Stimulated activated CD4-positive, alpha-beta T cell treated with anti-CD3 and anti-CD28 coated beads, Interleukin-12 subunit alpha, Interleukin-12 subunit beta, amount 100 ng/mL, for 4 hours (primary cell): ENCODE measurements at places on chromosomes 1 and 21.

DNA sequence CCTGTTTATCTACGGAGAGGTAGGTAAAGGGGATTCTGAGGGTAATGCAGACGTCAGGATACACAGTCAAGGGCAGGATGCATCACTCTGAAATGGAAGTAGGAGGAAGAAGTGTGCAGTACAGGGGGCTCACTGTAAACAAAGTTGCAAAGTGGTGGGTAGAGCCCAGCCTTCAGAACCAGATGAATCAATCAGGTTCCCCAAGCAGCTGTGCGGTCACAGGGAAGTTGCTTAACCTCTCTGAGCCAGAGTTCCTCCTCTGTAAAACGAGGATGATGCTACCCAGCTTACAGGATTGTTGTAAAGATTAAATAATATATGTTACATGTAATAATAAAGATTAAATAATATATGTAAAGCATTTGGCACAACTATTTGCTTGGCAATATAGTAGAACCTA is 13.5 kb upstream of the MYOM3 start:
- DNase-seq = no peak

- peak; percentile 73 for DNase-seq
Measured at GRCh38 chr1:36224537-36225282, 467 bp downstream of the THRAP3 start.

DNA sequence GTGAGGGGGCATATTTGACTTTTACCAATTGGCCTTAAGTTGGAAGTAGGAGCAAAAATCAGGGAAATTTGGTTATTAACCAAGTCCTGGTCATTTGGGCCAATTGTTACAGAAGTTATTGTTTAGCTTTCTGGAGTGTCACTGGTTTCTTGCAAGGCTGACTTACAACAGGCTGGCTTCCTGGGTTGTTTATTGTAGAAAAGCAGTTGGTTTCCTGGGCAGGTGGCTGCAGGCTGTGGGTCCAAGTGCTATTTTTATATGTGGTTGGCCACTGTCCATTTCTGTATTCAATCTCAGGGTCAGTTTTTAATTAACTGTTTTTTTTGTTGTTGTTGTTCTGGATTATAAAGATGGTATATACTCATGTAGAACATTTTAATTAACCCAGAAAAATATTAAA is 174.1 kb downstream of the KCNJ6 start:
- DNase-seq = no peak

DNA sequence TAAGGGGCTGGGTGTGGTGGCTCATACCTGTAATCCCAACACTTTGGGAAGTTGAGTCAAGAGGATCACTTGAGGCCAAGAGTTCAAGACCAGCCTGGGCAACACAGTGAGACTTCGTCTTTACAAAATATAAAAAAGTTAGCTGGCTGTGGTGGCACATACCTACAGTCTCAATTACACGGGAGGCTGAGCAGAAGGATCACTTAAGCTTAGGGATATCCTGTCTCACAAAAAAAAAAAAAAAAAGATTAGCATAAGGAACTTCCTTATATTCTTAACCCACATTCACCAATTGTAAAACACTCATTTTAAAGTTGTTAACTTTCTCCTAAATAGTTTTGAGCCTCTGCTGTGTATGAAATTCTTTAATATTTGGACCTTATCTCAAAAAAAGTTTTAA is 53.1 kb downstream of the ABCD3 start:
- DNase-seq = no peak

- DNase-seq = no peak
Measured at GRCh38 chr1:201596101-201596868, 57.4 kb downstream of the NAV1 start.

- DNase-seq = no peak
Measured at GRCh38 chr1:76843821-76844464, 23.3 kb upstream of the ST6GALNAC5 start.

GRCh38 chr21:24823247-24823646 is 784.0 kb downstream of the MRPL39 start:
- no peak for DNase-seq

- no peak for DNase-seq
Measured at GRCh38 chr1:104574620-104575019, 824.9 kb downstream of the AMY1C start.

DNA sequence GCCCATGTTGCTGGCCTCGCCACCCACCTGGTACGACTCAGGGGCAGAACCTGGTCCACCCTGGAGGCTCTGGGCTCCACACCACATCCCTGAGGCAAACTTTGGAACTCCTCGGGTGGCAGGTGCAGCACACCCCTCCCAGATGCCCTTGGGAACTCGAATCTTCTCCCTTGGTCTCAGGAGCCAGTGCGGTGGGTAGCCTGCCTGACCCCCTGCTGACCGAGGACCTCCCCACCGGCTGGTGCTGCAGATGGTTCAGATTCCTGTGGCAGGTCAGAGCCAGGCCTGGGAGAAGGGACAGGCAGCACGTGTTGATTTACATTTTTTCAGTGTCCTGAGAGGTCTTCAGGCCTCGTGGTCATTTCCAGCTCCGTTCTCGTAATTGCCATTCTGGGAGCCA is 6.3 kb upstream of the CFAP410 start:
- no peak for DNase-seq
